ENCODE measurements at places on chromosomes 6 and 20.
A peak's percentile ranks its signal among the peaks of the same experiment; 100 is the strongest.

- DNase-seq = no peak
Measured at GRCh38 chr20:33569802-33570391, 80.0 kb downstream of the CBFA2T2 start.

- no peak for DNase-seq
Measured at GRCh38 chr6:63705707-63706106, 70.1 kb downstream of the PHF3 start.

DNA sequence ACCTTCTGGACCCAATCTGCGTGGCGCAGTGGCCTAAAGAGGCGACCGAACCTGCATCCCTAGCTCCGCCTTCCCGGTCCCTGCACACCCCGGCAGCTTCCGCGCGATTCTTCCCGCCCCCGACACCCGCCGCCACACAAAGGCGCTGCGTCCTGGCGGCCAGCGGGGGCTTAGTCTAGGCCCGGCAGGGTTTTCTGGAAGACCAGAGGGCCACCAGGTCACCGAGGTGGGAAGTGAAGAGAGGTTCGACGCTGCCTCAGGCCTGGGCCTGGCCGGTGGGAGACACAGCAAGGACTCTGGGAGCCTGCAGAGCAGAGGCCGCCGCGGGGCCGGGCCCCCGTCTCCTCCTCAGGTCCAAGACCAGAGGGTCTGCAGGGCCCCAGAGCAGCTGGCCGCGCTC is 154.9 kb downstream of the OR2B2 start:
- DNase-seq = peak; percentile 29

DNA sequence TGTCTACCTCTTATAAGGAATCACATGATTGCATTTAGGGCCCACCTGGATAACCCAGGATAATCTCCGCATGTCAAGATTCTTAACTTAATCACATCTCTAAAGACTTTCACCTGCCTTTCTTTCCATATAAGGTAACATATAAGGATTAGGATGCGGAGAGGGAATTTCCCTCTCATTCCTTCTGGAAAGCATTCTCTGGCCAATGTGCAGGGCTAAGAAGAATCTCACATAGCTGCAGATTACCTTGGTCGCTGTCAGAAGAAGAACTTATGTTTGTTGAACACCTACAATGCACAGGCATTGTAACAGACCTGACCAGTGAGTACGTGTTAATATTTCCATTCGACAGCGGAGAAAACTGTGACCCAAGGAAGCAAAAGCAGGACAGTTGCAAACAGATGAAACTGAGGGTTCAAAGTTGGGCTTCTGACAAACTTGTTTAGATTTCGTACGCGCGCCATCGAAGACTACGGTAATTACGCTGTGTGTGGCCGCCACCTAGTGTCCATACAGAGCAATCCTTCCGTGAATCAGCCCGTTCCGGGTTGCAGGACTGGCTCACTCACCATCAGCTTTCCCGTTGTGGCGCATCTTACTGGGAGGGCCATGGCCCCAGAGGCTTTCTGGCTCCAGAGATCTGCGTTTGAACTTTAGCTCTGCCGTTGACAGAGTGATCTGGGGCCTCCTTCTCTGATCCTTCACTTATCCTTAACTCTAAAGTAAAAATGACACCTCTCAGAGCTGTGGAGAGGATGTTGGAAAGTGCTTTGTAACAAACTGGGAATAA is 9.5 kb downstream of the C20orf202 start:
- peak; percentile 48 for DNase-seq

DNA sequence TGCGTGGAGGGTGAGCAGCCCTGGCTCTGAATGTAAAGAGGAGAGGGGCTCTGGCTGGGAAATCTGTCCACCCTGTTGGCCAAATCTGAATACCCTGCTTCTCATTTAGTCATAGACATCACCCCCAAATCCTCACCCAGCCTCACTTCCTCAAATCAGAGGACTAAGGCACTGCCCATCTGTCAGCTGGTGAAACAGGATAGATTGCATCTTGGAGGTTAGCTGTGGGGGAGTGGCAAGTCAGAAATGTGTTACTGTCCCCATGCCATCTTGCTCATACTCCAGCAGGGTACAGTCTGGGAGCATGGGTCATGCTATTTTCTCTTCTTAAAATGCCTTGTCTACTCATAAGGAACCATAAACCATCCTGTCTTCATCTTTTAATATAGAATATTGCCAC is 9.5 kb upstream of the DTNBP1 start:
- no peak for DNase-seq

DNA sequence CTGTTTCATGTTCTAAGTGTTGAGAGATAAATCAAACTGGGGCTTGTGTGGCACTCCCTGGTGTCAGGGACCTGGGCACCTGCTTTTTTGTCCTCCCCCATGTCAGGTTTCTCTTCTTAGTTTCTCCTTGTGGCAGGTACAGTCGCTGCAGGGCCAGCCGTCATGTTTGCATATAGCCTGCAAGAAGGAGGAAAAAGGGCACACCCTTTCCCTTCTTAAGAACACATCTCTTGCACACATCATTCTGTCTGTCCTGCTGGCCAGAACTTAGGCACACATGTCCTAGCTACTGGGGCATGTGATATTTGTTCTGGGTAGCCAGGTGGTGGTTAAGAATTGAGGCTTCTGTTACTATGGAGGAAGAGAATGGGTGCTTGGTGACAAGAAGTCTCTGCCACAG is 27.9 kb downstream of the CDC5L start:
- no peak for DNase-seq

DNA sequence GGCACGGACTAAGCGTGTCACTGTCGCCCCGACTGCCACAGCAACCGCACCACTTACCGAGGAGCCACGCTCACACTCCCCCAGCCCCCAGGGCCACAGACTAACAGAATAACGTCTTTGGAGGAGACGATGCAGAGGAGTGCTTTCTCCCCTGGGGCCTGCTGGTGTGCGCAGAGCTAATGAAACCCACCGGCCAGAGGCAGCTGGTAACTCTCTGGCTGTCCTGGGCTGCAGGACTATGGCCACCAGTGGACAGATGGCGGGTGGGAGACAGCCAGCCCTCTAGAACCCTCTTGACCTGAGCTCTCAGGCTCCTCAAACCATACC is 228.0 kb downstream of the DLL1 start:
- DNase-seq = no peak

GRCh38 chr20:53708129-53708968 is 114.7 kb upstream of the ZNF217 start:
- DNase-seq = no peak

GRCh38 chr6:46784535-46784934 is 8.7 kb upstream of the MEP1A start:
- DNase-seq = no peak

- no peak for DNase-seq
Measured at GRCh38 chr6:132768051-132768517, 10.4 kb upstream of the VNN2 start.

DNA sequence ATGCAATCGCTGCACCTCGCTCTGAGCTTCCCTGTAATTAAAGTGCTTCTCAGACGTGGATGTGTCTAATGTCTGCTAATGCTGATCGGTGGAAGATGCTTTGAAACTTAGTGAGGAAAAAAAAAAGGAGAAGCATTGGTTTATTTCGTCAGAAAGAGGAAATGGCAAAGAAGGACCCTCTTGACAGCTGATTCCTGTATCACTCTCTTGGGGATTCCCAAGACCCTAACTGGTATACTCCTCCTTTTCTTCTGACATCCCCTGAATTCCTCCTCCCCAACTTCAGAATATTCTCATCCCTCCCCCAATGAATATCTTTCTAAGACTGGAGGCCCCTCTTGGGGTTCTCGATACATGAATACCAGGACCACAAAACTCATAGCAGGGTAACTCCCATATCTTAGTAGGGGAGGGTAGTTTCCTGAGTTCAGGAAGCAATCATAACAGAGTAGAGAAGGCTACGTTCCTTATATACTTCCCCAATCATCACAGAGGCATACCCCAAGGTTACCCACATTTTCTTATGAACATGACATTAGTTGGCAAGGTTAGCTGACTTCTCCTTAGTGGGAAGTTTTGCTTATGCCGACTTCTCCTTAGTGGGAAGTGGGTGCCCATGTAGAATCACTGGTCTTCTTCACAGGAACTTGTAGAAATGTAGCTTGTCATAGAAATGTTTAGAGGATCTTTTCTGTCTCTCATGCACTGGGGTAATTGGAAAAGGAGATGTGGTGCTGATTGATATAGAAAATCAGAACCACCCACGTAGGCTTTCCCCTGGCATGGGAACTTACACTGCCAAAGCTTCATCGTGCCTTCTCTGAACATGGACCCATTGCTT is 63.8 kb upstream of the ATXN1 start:
- DNase-seq = no peak

DNA sequence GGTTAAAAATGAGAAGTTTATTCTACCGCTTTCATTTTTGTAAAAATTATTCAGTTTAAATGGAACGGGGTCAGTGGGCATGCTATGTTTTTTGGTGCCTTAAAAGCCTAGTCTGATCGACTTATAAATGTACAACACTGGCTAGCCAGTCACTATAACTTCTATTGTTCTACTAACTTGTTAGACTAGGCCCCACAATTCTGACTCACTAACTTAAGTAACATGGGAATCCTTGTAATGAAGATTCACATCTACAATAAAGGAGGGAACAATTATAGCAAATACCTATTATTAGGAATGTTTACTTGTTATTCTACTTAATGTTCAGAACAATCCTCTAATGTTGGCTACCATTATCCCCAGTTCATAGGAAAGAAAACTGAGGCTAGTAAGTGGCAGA is 28.5 kb downstream of the REPS1 start:
- DNase-seq = no peak

DNA sequence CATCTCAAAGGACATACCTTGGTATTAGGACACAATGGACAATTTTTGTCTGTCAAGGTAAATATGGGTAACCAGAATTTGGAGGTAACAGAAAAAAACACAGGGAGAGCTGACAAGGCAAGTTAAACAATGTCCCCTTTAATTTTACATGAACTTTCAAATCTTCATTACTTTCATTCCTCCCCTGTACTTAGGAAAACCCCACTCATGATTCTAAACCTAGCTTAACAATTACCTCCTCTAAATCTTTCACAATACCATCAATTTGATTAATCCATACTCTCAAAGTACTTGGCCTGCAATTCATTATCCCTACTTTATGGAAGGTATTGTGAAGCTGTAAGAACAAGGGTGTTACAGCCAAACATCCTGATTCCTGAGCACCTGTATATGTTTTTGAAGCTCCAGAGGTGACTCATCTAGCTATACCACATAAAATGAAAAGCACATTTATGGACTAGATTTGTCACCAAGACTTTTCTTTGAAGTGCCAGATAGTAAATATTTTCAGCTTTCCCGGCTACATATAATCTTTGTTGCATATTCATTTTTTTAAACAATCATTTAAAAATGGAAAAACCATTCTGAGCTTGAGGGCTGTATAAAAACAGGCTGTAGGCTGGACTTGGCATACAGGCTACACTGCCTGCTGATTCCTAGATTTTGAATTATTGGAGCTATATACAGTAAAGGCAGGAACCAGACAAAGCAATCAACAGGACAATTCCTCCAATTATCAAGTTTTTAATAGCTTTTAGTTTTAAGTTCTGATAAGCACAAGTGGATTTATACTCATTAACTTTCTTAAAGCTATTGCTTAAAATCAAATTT is 22.9 kb downstream of the DEK start:
- no peak for DNase-seq

DNA sequence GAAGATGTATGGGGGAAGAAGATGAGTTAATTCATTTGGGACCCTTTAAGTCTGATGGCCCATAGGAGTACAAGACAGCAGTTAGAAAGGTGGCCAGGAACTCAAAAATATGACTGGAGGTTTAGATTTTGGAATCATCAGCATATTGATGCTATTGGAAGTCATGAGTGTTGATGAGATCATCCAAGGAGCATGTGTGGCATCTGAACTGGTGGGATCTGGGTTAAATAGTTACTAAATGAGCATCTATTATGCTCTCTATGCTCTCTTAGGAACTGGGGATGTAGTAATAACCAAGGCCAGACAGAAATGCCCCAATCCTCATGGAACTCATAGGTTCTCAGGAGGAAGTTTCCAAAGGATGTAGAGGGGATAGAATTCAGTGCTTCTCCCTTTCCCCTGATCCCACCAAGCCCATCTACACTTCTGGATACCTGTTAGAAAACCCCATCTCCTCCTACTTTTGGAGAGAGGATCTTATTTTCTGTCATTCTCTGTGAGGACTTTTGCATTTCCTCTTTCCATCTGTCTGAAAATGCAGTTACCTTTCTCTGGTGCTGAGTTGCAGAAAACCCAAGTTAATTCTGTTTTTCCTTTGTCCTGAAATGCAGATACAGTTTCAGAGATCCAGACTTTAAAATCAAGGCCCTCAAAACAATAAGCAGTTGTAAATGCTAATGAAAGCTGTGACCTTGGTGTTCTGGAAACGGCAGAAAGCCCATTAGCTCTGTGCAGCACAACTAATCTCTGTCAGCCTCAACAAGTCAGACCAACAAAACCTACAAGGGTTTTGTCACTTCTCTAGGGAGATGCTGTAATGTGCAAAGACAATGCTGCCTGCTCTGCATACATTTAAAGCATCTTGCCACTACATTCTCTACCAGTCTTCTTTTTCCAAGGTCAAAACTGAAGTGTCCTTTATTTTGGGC is 65.8 kb downstream of the TBC1D7 start:
- DNase-seq = no peak

DNA sequence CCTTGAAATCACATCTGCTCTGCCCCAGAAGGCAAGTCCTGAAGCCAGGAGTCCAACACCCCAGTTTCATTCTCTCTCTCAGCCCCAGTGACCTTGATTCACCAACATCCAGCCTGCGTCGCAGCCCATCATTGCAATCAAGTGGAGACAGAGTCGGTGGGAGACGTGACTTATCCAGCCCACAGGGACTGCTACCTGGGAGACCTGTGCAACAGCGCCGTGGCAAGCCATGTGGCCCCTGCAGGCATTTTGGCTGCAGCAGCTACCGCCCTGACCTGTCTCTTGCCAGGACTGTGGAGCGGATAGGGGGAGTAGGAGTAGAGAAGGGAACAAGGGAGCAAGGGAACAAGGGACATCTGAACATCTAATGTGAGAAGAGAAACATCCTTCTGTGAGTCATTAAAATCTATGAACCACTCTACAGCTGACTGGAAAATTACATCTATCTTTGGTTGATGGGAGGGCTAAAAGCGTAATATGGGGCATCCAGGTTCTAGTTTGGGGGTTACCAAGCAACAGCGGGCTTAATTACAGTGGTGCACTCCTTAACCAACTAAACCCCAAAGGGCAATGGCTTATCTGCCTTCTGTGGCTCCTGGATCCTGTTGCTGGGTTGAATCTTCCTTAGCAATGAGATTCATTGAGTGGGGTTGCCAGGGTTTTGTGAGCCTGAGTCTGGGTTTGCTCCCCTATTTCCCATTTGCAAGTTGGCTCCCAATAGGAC is 2.5 kb downstream of the LY6G6D start:
- DNase-seq = no peak

DNA sequence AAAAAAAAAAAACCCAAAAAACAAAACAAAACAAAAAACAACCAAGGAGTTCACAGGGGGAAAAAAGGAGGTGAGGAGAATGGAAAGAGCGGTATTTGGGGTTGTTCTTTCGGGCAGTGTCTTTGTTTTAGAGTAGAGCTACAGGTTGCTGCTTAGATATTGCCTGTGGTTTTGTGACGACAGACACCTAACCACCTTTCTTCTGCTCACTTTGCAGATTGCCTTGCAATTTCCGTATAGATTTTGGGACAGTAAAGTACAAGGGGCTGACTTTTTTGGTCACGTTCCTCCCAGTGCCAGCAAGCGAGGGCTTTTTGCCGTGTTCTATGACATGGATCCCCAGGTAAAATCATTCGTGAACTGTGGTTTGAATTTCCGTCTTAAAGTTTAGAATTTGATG is 50.9 kb downstream of the DEK start:
- DNase-seq = no peak

GRCh38 chr6:12927746-12928145 is 211.2 kb downstream of the PHACTR1 start:
- no peak for DNase-seq

Measured in activated CD8-positive, alpha-beta memory T cell treated with anti-CD3 and anti-CD28 coated beads for 1 hour (primary cell).